Endothelial cell of umbilical vein (primary cell): ENCODE measurements at places on chromosomes 2 and 18. TPM values are rescaled to one million over a fixed set of nuclear protein-coding genes. Genes with fewer than 3 reads are reported as not detected.

DNA sequence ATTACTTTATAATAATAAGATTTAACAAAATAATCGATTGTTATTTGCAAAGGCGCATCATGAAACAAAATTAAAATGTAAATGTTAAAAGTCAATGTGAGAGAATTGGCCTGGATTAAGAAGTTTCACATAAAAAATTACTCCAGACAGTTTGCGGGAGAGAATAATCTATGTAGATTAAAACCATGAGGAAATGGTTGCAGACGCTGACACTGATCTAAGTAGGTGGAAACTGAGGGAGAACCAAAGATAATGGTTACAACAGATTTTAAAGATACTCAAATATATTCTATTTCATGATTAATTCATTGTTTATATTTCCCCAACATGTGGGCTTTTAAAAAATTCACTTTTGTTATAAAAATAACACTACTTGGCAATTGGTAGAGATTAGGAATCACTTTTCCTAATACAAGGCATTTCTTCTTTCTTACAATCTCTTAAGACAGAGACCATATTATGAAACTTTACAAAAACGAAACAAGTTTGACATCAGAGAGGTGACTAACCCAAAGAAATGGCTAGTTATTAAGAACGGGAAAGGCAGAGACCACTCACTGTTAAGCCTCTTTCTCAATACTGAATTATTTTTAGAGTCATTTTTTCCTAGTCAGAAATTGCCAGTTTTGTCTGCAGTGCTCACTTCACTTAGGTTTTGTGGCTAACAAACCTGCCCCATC, 1.6 kb downstream of the KANSL1L start:
- DNase-seq = peak; percentile 71

- DNase-seq = no peak
These were observed 483.9 kb upstream of the TRIB2 start for GRCh38 chr2:12232876-12233275.

GRCh38 chr2:222554517-222554916, 101.4 kb downstream of the FARSB start:
- no peak for DNase-seq

DNA sequence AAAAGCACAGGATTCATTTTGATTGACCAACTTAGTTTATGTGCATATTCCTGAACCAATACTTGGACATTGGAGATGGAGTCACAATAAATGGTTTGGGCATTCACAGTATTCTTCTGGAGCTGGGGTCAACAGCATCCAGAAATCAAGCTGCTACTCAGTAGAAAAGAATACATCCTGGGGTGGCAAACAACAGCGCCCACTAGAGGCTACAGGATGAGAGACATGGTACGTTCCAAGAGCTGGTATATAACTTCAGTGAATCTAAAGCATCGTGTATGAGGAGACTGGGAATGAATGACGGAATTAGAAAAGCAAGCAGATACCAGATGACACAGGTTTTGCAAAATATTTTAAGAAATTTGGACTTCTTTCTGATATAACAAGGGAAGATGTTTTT, 142.9 kb upstream of the FIGN start:
- DNase-seq = peak; percentile 28

Gene STPG4
- 0.21 and 0.53 TPM in 2 replicates for total RNA-seq

- DNase-seq = no peak
These were observed 43.7 kb downstream of the MEX3C start for GRCh38 chr18:51153659-51154371.

DNA sequence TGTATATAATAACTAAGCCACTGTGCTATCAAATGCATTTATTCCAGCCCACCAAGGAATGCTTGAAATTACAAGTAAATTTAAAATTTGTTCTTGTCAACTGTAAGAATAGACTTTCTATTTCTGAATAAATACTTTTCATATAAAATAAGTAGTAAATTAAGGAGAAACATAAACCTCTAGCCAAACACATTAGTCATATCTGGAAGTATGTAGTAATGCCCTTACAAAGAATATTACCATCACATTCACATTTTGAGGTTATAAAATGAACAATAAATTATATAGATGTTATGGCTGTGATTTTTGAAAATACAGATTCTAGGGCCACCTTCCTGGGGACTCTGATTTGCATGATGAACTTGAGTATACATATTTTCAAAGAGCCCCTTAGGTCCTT, 54.7 kb downstream of the SERPINB7 start:
- no peak for DNase-seq

DNA sequence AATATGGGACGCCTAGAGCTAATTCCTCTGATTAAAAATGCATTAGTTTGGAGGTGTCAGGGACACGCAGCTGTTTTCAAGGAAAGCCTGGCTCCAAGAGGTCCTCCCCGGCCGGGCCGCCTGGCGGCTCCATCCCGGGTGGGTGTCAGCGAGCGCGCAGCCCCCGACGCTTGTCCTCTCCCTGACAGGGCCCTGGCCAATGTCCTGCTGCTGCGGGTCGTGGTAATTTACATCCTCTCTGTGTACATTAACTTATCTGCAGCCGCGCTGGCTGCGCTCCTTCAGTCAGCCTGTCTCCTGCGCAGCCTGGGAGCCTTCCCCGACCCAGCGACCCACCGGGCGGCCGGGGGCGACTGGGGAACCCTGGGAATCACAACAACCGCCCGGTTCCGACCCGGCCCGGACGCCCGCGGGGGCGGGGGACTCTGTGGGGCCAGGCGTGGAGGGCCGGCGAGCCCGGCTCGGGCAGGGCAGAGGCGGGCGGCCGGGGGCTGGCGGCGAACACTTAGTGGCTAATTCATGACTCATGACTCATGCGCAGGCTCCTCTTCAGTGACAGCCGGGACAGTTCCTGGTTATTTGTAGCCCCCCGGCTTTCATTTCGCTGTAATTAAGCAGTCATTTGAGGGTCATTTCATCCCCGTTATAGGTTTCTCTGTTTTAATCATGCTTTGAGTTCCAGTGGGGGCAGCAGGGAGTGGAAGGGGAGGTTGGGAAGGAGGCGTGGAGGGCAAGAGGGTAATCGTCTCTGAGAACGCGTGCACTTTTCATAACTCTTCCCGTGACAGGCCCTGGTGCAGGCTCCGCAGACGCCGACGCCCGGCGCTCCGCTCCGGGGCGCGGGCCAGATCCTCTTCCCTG, 141.9 kb upstream of the CTAGE1 start:
- peak; percentile 84 for DNase-seq

GRCh38 chr2:186399082-186399644, 86.9 kb upstream of the ZC3H15 start:
- no peak for DNase-seq

DNA sequence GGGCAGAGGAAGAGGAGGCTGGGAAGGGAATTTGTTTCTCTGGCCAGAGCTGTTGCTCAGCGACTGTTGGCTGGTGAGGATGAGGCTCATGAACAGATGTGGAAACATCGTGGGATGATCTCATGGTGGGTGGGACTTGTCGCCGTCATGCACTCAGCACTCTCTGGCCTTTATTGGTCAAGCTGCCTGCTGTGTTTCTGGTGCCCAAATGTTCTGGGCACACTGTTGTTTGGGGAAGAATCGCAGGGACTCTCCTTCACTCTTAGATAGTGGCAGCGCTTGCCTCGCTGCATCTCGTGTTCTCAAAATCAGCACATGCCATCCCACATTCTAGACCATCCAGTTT, 145.6 kb downstream of the AGAP1 start:
- DNase-seq = no peak

DNA sequence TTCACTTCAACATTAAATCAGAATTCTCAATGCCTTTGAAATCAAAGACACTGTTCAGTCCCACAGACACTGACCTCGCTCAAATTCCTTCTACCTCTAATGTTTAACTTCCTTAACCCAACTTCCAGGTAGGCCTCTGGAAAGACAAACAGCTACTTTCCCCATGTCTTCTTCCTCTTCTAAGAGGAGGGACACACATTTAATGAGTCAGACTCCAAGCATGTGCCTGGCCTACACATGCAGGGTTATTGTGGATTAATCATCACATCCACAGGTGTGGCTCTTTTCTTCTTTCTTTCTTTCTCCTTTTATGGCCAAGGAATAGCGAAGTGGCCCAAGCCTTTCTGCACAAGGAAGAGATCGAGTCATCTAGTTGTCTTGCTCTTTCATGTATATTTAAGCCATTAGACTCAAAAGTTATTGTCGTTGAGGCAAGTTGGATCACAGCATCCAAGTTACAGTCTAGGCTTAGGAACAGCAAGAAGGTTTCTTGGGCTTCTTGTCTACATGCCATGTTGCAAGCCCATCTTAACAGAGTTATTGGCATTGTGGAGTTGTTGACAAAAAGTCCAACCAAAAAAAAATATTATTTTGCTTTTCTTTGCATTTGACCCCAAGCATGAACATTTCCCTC, 387.8 kb downstream of the IRS1 start:
- DNase-seq = no peak
